ENCODE measurements at places on chromosomes 12 and 14.

DNA sequence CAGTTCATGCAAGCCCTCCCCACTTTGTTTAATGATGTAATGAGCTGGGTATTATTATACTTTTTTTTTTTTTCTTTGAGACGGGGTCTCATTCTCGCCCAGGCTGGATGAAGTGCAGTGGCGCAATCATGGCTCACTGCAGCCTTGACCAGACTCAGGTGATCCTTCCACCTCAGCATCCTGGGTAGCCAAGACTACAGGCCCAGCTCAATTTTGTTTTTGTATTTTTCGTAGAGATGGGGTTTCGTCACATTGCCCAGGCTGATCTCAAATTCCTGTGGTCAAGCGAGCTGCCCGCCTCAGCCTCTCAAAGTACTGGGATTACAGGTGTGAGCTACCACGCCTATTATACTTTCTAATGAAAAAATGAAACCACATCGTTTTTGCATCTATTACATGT is 4.5 kb upstream of the DCAF11 start:
- DNase-seq, result no peak

- DNase-seq, result no peak
Measured at GRCh38 chr12:49921936-49922335, 18.2 kb upstream of the FAIM2 start.

- no peak for DNase-seq
Measured at GRCh38 chr14:33781236-33781635, 169.6 kb downstream of the EGLN3 start.

GRCh38 chr14:51564986-51565604 is 86.6 kb upstream of the FRMD6 start:
- DNase-seq, result no peak

DNA sequence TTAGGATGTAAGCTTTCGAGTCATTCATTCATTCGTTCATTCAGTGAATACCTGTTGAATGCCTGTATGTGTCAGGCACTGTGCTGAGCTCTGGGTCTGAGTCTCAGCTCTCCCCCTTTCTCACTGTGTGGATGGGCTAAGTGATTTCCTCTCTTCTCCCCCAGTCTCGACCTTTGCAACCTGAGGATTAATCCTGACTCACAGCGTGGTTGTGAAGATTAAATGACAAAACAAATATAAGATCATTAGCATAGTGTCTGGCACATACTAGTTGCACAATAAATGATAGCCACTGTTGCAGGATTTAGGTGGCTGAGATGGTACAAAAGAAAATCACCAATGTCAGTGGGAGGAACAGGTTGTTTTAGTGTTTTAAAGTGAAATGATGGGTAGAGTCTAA is 136.7 kb downstream of the GPR135 start:
- DNase-seq, result no peak

GRCh38 chr12:99810718-99811593 is 163.4 kb downstream of the GARIN6 start:
- peak; percentile 10 for DNase-seq

DNA sequence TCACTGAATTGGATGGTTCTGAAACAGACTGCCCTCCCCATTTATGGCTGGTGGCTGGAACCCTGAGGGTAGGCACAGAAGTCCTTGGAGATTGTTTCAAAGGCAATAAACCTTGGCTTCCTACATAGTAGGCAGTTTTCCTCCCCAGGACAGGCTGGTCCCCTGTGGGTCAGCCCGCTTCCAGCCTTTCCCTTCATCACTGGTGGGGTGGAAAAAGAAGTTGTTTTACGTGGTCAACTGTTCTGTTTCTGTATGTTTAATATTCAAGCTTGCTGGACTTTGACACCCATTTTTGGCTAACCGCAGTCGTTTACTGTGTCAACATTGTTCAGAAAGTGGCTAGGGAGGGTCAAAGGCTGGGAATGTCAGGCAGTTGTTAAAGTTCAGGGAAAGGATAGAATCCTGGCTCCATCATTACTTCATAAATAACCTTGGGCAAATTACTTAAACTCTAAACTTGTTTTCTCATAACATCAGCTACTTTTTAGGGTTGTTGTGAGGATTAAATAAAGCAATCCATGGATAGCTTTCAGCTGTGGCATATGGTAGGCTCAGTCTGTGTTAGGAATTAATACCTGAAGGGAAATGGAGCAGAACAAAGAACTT is 2.4 kb downstream of the KLHDC2 start:
- DNase-seq, result no peak

GRCh38 chr12:131249246-131250027 is 295.7 kb downstream of the ADGRD1 start:
- no peak for DNase-seq

Measured in GM04504 (cell line).